ENCODE measurements at places on chromosomes 12 and 14.

DNA sequence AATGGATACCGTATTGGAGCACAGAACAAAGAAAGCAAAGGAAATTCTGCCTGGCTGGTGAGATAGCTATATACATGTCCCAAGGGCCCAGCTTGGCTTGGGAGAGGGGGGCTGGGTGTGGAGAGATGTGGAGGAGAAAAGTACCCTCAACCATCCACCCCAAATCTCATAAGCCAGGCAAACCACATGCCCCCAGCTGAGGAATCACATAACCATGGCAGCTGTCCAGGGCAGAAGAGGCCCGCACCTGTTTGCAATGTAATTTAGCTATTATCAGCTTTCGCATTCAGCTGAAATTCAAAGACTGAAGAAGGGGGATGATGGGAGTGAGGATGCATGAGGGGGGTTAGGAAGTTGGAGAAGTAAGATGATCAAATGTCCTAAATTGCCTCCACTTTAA is 196.1 kb downstream of the TBX5 start:
- DNase-seq: no peak

- no peak for DNase-seq
These were observed 891 bp downstream of the SPRYD4 start for GRCh38 chr12:56469007-56469930.

- DNase-seq: no peak
These were observed 200.7 kb downstream of the SLC2A13 start for GRCh38 chr12:39905152-39905551.

DNA sequence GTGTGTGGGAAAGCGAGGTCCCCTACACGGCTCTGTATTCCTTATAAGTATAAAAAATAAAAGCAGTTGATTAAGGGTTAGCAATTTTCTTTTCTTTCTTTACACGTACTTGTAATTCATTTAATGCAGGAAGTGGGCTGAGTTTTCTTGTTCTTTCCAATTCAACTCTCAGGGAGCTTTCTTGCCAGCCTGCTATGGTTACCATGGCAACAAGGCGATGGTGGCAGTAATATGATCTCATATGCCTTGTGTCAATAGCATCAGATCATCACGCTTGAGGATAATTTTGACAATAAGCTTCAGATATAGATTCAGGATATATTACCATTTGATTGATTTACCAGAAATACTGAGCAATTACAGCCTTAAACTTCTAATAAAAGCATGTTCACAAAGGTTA is 466.5 kb downstream of the APAF1 start:
- DNase-seq: no peak

DNA sequence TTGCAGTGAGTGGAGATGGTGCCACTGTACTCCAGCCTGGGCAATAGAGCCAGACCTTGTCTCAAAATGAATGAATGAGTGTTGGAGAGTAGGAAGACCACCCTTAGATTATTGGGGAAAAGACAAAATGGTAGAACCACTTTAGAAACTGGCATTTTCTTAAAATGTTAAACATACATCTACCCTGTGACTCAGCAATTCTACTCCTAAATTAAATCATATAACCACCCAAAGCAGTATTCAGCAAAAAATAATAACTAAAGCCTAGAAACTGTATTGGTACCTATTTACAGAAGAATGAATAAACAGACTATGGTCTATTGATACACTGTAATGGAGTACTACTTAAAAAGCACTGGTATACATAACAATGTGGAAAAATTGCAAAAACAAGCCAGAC is 9.1 kb downstream of the NUP37 start:
- no peak for DNase-seq

All from CD4-positive, alpha-beta T cell (primary cell).